Kidney (tissue), 22 donors: ENCODE measurements at places on chromosomes 7 and 10. TPM values are rescaled to one million over a fixed set of nuclear protein-coding genes. Genes with fewer than 3 reads are reported as not detected.

TIAL1 gene
- total RNA-seq = 88.8 TPM

CYP2C18 gene
- total RNA-seq = 2.2 TPM

CALML3 gene
- not detected for total RNA-seq

PRKG1 gene
- 14.8 TPM for total RNA-seq

GJD4 gene
- total RNA-seq = not detected

GPR26 gene
- total RNA-seq = not detected

SPDYE9 gene
- not detected for total RNA-seq

NFE2L3 gene
- total RNA-seq = 12.5 TPM

ASB13 gene
- 47.7 TPM for total RNA-seq

BAZ1B gene
- total RNA-seq = 52.0 TPM

OR9A2 gene
- not detected for total RNA-seq

RPEL1 gene
- total RNA-seq = not detected

CAMK2B gene
- 1.1 TPM for total RNA-seq

GNGT1 gene
- total RNA-seq = 0.35 TPM

WNT2 gene
- 0.57 TPM for total RNA-seq

ZNF804B gene
- total RNA-seq = 0.19 TPM

EVX1 gene
- not detected for total RNA-seq

HIPK2 gene
- total RNA-seq = 153 TPM

PON2 gene
- total RNA-seq = 191 TPM

FANK1 gene
- 13.4 TPM for total RNA-seq

AGAP9 gene
- 10.3 TPM for total RNA-seq

RHOBTB1 gene
- total RNA-seq = 14.6 TPM

SLC18A2 gene
- 4.6 TPM for total RNA-seq

ELOVL3 gene
- 0.35 TPM for total RNA-seq

KLF14 gene
- total RNA-seq = not detected

PNLIPRP3 gene
- total RNA-seq = not detected

PITX3 gene
- total RNA-seq = not detected

FOXP2 gene
- total RNA-seq = 8.0 TPM

TUBB8 gene
- not detected for total RNA-seq

DYNC1I1 gene
- 2.6 TPM for total RNA-seq

LIPM gene
- total RNA-seq = not detected

OR6V1 gene
- total RNA-seq = not detected

NAT16 gene
- not detected for total RNA-seq

AASS gene
- total RNA-seq = 24.2 TPM

CBX3 gene
- 120 TPM for total RNA-seq

MYH16 gene
- not detected for total RNA-seq

LRIT1 gene
- total RNA-seq = not detected

GARIN1A gene
- 2.5 TPM for total RNA-seq

MGAM2 gene
- total RNA-seq = 0.13 TPM

OR2A12 gene
- not detected for total RNA-seq

GPRIN2 gene
- 12.6 TPM for total RNA-seq

PHYH gene
- total RNA-seq = 45.8 TPM

SPRN gene
- not detected for total RNA-seq

PRR15 gene
- 21.2 TPM for total RNA-seq

PKD1L1 gene
- total RNA-seq = 0.82 TPM

CDH23 gene
- total RNA-seq = 6.4 TPM

GRID2IP gene
- total RNA-seq = 0.76 TPM

SMARCD3 gene
- total RNA-seq = 52.5 TPM

ITGB8 gene
- total RNA-seq = 213 TPM

TBRG4 gene
- total RNA-seq = 67.8 TPM

SPDYE6 gene
- not detected for total RNA-seq

CCDC71L gene
- total RNA-seq = 26.2 TPM

RAMP3 gene
- total RNA-seq = 82.6 TPM

CTTNBP2 gene
- total RNA-seq = 41.1 TPM

PLXNA4 gene
- total RNA-seq = 3.5 TPM

SPOCK2 gene
- 19.7 TPM for total RNA-seq

C10orf143 gene
- total RNA-seq = 6.6 TPM

GPR141 gene
- 3.3 TPM for total RNA-seq
